ENCODE measurements at places on chromosomes 5 and 9.

GRCh38 chr5:133052317-133053175 lies 733 bp downstream of the HSPA4 start:
- DNase-seq: peak; percentile 39

DNA sequence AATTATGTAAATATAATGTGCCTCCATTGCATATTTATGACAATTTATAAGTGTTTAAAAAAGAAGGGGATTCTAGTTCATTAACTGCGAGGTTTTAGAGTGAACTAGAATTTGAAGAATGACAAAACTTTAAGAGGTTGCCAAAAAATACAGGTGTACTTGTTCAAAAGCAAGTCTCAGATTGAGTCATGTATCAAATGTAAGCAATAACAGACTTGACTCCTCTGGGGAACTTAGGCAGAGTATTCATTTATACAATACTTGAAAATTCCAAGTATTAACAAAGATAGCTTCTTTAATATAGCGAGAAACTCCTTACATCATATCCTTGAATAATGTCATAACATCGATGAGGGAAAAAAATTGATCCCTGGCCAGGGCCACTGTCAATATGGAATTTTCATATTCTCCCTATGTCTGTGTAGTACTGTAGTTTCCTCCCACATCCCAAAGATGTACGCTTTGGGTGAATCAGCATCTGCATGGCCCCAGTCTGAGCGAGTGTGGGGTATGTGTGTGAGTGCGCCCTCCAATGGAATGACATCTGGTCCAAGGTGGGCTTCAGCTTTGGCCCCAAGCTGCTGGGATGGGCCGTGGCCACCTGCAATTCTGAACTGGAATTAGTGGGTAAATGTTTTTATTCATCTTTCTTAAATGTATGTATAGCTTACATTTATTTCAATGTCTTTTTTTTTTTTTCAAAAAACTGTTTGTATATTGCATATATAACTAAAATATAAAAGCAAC lies 70.1 kb downstream of the RIC1 start:
- no peak for DNase-seq

- no peak for DNase-seq
These were observed 98.5 kb downstream of the ZCCHC7 start for GRCh38 chr9:37218800-37219425.

DNA sequence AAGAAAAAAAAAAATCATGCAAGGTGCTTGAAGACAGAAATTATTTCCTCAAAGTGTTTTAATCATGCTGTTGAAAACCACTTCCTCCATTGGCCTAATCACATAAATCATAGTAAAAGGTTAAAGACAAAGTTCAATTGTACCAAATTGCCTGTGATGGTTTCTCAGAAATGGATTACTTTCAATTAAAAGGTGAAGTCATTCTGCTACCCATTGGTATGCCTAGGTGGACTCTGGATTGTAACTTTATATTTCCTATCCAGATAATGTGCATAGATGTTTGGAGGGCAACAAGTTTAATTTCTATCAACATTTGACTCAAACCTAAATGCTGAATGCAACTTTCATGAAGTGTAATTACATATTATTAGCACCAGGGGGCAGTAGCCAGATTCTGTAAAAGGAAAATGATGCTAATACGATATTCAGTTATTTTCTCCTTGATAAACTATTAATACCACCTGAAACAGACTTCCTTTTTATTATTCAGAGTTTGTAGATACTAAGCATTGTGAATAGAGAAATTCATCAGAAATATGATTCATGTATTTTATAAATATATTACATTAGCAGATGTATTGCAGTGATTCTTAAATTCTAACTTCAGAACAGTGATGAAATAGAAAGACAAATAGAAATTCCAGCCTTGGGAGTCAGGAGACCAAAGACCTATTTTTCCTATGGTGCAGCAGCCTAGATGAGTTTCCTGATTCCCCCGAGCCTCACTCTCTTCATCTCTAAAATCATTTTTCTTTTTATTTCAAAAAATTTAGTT lies 148.2 kb downstream of the CAAP1 start:
- peak; percentile 23 for DNase-seq

- no peak for DNase-seq
These were observed 27.7 kb downstream of the ACTBL2 start for GRCh38 chr5:57454896-57455295.

DNA sequence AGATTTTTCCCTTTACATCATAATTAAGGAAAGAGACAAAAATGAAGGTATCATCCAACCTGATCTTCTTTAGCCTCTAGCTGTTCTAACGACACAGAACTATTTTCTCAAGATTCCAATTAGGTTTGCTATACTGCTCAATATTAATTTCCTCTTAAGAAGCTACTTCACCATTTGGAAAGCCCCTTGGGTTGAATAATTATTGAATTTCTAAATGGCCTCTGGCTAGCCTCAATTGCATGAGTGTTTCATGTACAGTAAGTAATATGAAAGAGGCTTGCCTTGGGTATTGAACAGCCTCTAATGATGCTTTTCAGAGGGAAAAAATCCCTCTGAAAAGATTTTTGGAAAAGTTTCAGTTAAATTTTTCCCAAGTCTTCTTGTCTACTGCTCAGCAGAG lies 3.7 kb upstream of the MOB3B start:
- DNase-seq: no peak

DNA sequence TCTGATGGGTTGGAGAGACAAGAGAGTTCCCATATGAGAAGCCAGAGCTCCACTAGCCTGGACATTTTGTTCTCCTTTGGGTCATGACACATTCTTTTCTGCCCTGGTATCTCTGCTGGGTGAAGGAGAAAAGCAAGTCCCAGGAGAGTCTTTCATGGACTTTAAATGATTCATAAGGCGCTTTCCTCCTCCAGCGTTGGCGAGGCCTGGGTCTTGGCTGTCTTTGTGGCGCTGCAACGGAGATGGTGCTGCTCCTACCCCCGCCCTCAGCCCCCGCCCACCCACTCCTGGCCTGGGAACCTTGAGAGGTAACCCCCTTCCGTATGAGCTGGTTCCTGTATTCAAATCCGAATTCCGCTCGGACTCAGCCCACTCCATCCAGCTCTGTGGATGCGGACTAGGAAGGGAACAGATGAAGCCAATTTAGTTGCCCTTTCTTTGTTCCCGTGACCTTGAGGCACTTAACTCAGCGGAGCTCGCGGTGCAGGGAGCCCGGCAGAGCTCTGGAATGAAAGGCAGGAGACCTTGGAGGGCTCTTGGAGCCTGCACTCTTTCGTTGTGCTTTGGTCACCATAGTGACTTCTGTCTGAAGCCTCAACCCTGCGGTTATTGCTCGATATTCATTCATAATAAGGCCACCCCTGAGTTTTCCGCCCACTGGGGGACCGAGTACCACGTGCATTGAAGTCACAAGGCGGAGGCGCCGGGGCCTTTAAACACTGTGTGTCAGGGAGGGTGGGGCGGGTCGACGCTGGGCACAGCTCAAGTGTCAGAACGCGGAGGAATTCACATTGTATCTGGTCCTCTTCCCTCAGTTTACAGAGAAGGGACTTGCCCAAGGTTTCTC lies 14.0 kb upstream of the PWWP2A start:
- DNase-seq: peak; percentile 42

- no peak for DNase-seq
These were observed 24.1 kb upstream of the RNF20 start for GRCh38 chr9:101509572-101509971.

- peak; percentile 32 for DNase-seq
These were observed 133.0 kb downstream of the SMC2 start for GRCh38 chr9:104227108-104227507.

DNA sequence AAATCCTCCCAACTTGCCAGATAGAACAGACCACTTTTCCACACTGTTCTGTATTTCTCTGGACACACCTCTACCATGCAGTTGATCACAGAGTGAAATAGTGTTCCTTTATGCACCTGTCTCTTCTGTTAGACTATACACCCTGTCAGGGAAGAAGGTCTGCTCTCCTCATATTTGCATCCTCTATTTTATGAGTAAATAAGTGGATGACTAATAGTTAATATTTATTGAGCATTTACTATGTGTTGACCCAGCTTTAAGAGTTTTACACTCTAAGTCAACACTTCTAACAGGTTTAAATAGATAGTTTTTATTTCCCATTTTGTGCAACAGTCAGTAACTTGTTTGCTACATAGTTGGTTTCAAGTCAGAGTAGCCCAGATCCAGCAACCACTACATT lies 452.8 kb upstream of the MPDZ start:
- DNase-seq: no peak

GRCh38 chr9:70601000-70601951 lies 186.8 kb upstream of the KLF9 start:
- DNase-seq: peak; percentile 98

- peak; percentile 59 for DNase-seq
These were observed 143.9 kb upstream of the SLC1A3 start for GRCh38 chr5:36462295-36463021.

- DNase-seq: peak; percentile 19
These were observed 19.3 kb upstream of the RAPGEF1 start for GRCh38 chr9:131759017-131759647.

DNA sequence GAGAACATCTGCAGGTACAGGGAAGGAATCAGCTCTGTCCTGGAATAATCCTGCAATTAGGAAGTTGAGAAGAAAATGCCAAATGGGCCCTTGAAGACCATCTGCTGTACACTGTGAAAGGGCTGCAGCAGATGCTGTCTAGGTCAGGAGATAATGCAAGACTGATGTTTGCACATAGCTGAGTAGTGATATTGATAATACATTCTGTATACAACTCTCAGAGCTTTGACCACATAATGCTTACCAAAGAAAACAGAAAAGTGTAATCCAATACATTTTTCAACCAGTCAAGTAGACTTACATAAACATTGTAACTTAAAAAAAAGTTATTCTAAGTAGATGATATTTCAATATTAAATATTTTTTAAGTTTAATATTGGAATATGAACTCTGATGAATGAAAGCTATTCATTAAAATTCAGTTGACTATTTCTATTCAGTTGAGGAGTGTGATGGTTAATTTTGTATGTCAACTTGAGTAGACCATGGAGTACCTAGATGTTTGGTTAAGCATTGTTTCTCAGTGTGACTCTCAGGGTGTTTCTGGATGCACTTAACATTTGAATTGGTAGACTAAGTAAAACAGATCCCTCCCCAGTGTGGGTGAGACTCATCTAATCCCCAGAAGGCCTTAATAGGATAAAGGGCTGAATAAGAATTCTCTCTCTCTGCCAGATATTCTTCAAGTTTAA lies 380.1 kb upstream of the PRR16 start:
- DNase-seq: no peak

DNA sequence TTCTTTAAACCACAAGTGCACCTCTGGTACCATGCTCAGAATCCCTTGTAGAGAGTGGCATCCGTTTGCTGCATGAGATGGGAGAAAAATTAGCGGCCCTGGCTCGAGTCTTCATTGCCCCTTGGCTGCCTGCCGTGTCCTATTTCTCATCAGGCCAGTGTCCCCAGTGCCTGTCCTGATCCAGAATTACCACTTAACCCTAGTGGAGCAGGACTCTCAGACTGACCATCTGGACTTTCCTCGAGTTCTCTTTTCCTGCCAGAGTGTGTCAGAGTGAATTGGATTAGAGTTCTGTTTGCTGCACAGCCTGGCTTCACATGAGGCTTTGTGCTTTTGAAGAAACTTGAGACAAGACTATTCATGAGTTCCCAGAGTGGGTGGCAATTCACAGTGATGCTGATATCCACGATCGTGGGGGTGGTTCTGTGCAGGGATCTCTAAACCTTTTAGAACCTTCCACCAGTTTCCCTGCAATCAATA lies 92.6 kb downstream of the C9orf152 start:
- no peak for DNase-seq

DNA sequence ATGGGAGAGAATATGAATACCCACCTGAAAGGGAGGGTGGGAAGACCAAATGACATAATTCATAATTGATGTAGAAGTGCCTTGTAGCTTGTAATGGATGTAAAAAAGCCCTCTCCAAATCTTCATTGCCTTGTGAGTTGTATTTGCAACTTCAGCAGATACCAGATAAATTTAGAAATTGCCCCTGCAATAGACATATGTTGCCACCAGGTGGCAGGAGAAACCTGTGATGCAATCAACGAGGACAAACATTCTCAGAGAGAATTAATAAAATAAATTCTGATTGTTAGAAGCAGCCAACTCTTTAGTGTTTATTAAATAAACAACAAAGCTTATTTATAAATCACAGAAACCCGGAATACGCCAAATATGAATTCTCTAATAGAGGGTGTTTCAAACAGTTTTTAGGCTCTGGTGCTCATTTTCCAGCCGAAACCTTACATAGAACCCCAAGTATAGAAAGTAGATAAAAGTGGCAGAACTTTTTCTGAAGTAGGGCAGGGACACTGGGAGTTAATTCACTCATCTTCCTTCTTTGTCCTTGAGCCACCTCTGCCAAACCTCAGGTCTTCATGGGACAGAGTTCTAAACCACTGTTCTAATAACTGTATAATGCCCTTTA lies 147.8 kb downstream of the TMEM38B start:
- peak; percentile 24 for DNase-seq

DNA sequence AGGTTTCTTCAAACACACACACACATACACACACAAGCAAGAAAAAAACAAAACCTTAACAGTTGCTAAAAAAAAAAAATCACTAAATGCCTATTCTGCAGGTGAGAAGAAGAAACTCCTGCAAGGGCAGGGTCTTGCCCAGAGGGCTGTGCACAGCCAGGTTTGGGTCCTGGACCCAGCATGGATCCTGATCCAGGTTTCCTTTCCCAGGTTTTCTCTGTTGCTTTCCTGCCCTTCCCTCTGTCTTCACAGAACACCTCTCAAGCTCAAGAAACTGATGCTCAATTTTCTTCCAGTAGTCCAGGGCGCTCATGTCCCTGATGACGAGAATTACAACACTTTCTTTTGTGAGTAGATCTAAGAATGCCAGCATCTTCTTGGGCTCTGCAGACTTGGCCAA lies 136.6 kb downstream of the PAX5 start:
- DNase-seq: no peak
